ENCODE measurements at places on chromosomes 11 and 22.
A peak's percentile ranks its signal among the peaks of the same experiment; 100 is the strongest.

DNA sequence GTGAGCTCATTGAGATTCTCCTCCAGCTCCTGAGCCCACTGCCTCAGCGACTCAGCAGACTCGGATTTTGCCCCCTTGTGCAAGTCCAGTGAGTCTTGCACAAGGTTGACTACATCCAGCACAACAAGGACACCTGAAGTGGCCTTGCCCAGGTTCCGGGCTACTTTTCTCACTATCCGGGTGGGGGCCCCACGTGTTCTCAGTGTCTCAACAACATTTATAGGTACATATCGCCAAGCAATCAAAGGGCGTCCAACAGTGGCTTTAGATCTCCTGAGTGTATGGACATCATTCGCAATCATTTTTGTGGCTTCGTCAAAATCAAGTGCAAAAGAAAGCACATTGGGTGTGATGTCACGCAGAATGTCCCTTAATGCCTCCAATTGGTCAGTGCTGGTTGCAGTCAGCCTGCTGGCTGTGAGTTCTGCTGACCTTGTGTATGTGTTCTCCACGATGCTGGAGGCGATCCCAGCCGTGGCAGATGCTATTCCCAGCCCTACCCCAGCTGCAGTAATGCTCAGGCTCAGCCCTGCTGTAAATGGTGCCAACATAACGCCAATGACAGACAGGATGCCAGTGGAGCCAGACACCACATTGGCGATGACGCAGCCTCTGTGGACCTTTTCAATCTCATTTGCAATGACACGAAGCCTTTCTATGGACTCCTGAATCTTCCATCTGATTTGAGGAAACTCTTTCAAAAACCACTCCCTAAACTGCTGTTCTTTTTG lies 10.3 kb downstream of the APOL4 start:
- peak; percentile 71 for DNase-seq

GRCh38 chr11:17560281-17561110 lies 13.4 kb downstream of the OTOG start:
- no peak for DNase-seq

- no peak for DNase-seq
Observed at GRCh38 chr11:100726680-100727079, 39.6 kb downstream of the ARHGAP42 start.

GRCh38 chr11:64419818-64420485 lies 61.0 kb downstream of the RPS6KA4 start:
- peak; percentile 44 for DNase-seq

DNA sequence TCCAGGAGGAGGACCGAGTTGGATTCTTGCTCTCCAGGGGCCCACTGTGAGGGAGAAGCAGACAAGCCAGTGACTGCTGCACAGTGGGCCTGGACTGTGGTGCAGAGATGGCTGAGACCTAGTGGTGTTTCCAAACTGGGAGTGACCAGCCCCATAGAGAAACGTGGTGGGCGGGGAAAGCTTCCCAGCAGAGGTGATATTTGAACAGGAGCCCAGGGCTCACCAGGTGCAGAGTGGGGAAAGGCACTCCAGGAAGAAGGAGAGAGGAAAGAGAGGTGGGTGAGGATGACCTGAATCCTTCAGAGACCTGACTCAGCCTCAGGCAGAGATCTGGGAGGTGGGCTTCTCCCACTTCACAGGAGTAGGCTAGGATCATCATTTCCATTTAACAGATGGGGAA lies 52.1 kb upstream of the RASD2 start:
- no peak for DNase-seq

DNA sequence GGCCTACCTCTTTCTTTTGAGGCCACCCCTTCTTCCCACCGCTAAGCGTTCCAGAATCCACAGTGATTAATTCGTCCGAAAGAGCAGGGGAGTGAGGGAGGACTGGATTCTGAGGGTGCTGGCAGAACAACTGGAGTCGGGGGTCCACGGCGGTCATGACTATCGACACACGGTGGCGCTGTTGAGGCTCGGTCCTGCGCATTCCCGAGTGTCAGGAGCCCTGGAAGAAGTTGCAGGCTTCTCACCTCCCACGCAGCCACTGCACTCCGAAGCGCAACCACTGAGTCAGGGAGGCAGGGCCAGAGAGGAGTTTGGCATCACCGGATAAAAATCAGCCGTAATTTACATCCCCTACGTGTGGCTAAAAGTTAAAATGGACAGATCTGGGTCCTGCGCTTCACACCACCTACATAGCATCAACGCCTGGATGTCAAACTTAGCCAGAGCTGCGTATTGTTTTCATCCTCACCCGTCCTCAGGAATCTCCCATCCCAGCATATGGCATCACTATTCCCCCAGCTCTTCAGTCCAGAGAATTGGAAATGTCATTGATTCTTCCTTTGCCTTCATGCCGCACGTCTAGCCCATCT lies 10.7 kb upstream of the CTSF start:
- DNase-seq = no peak

- DNase-seq = no peak
Observed at GRCh38 chr11:94309757-94310156, 5.4 kb downstream of the IZUMO1R start.

GRCh38 chr22:45689211-45689610 lies 17.6 kb downstream of the ATXN10 start:
- DNase-seq = no peak

GRCh38 chr11:95187723-95188122 lies 43.3 kb downstream of the SESN3 start:
- no peak for DNase-seq

- DNase-seq = no peak
Observed at GRCh38 chr11:118634431-118635236, 27.2 kb downstream of the PHLDB1 start.

- DNase-seq = peak; percentile 35
Observed at GRCh38 chr11:8060801-8061554, 20.0 kb upstream of the TUB start.

- DNase-seq = no peak
Observed at GRCh38 chr11:71435278-71435951, 12.8 kb downstream of the DHCR7 start.

DNA sequence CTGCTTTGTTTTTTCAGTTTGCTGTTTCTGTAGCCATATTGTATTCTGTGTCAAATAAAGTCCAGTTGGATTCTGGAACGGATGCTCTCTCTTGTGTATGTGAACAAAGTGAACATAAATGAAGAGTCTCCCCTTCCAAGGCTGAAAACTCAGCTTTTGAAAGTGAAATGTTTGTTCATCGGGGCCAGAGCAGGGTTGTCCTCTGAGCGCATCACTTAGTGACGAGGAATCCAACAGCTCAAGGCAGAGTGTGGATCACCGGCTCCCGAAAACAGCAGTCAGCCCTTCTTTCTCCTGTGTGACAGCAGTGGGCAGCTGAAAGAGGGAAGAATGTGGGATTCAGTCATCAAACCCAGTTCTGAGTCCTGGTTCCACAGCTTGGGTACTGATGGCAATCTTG lies 21.4 kb downstream of the RBX1 start:
- no peak for DNase-seq

DNA sequence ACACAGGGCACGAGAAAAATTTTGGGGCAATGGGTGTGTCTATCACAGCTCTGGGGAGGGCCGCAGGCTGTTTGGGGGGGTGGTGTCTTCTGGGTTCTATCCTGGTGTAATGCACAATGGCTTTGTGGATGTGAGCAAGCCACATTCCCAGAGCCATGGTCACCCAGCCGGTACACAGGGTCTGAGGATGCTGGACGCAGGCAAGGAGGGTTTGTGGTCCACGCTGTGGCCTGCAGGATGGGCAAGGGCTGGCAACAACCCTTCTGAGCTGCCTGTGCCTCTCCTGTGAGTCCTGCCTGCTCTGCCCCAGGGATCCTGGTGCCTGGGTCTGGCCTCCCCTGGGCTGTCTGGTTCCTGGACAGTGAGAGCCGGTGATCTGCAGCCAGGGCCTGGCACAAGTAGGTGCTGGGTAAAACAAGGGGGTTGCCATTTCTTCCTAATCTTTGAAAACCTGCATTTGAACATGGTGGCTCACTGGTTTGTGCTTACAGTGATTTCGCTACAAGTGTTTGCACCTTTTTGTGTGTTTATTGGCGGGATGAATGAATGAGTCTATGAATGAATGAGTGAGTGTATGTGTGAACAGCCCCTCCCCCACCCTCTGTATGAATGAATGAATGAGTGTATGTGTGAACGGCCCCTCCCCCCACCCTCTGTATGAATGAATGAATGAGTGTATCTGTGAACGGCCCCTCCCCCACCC lies 4.4 kb upstream of the MRPL23 start:
- no peak for DNase-seq

- no peak for DNase-seq
Observed at GRCh38 chr11:93196816-93197379, 893 bp downstream of the SLC36A4 start.

DNA sequence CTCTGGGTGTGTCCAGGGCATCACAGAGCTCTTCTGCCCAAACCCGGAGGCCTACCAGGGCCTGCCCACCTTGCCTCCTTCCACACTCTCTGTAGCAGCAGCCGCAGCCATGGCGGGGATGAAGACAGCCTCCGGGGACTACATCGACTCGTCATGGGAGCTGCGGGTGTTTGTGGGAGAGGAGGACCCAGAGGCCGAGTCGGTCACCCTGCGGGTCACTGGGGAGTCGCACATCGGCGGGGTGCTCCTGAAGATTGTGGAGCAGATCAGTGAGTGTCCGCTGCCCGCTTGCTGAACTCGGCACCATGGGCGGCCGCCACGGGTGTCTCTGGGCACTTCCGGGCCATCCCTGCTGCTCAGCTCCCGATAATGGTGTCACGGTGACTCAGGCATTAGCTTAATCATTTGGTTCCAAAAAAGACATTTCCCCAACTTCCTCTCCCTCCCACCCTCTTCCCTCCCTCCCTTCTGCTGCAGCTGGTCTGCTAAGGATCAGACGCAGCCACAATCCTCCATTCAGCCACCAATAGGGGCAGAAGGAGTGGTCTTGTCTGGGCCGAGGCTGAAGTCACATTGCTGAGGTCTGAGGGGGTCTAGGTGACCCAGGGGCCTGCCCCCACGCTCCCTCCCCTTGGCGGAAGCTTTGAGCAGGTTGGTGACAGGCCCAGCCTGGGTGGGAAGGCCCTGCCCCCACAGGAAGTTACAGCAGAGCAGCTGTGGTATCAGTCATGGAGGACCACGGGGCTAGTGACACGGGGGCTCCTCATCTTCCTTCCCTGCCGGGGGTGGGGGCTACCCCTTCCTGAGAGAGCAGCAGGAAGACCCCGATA lies 950 bp downstream of the FERMT3 start:
- peak; percentile 65 for DNase-seq

- no peak for DNase-seq
Observed at GRCh38 chr11:117583063-117583801, 213.8 kb downstream of the DSCAML1 start.

GRCh38 chr11:123421589-123421988 lies 8.5 kb upstream of the GRAMD1B start:
- DNase-seq = no peak

GRCh38 chr11:106001304-106002012 lies 20.6 kb downstream of the MSANTD4 start:
- no peak for DNase-seq

DNA sequence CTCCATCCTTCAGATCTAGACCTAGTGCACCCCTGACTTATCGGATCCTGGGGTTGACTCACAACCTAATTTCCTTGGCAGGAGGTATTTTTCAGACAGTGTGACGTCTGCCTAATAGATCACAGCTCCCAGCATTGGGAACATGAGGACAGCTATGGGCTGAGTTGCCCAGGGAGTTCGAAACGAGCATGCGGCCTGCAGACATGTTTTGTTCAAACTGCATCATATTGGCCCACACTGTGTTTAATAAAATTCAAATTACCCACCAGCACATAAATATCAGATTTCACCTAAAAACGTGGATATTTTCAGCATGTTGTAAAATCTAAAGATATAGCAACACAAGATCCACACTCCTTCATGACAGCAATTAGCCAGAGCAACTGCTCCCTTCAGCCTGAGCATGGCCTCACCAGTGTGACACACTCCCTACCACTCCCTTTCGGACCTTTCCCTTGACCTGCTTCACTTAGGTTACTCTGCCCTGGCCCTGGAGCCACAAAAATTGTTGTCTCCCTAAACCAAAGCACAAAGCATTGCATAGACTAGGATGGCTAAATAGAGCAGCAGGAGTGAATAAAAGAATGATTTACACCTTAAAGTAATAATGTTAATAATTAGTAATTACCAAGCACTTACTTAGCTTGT lies 53.6 kb upstream of the USP47 start:
- DNase-seq = no peak

DNA sequence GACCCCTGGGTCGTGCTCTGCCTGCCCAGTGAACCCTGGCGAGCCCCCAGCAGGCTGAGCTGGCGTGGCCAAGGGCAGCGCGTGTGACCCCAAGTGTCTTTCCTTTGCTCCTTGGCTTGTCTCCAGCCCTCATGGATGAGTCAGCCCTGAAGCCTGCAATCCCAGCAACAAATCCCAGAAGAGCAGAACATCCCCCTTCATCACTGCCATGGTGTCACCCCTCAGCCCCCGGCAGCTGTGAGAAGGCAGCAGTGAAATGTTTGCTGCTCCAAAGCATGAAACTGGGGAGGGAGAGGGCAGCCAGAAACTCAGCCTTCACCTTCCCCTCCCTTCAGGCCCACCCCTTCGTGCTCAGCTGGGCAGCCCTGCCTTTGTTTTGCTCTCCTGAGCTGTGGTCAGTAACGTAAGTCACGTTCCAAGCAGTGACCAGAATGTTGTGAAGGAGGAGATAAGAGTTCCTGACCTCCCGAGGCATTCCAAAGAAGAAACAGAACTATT lies 29.8 kb downstream of the ADAMTS15 start:
- DNase-seq = peak; percentile 85

GRCh38 chr11:101082813-101083212 lies 46.8 kb downstream of the PGR start:
- no peak for DNase-seq

GRCh38 chr11:135004495-135004894 lies 592.5 kb upstream of the B3GAT1 start:
- DNase-seq = no peak

DNA sequence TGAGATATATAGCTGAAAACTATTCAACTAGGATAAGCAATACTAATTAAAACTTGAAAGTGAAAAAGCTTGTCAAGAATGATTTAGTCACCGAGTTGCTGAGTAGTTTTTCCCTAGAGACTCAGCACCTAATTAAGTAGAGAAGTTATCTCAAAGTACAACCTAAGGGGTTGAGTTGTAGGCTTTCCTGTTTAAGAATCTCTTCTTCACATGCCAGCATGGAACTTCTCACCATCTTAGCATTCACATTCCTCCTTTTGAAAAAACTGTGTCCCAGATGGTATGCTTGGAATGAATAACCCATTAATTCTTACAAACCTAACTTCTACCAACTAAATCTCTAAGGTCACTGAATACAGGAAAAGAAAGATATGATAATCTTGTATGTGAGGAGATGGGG lies 303.3 kb upstream of the ZC3H12C start:
- DNase-seq = peak; percentile 76

GRCh38 chr11:7457211-7457610 lies 28.1 kb upstream of the OLFML1 start:
- peak; percentile 36 for DNase-seq

GRCh38 chr11:119307219-119307618 lies 9.7 kb downstream of the MCAM start:
- no peak for DNase-seq
